ENCODE measurements at places on chromosomes 1 and 21.

GRCh38 chr1:106831511-106831910, 225.0 kb upstream of the PRMT6 start:
- no peak for DNase-seq

- no peak for DNase-seq
These were observed 23.4 kb downstream of the GORAB start for GRCh38 chr1:170555370-170555769.

DNA sequence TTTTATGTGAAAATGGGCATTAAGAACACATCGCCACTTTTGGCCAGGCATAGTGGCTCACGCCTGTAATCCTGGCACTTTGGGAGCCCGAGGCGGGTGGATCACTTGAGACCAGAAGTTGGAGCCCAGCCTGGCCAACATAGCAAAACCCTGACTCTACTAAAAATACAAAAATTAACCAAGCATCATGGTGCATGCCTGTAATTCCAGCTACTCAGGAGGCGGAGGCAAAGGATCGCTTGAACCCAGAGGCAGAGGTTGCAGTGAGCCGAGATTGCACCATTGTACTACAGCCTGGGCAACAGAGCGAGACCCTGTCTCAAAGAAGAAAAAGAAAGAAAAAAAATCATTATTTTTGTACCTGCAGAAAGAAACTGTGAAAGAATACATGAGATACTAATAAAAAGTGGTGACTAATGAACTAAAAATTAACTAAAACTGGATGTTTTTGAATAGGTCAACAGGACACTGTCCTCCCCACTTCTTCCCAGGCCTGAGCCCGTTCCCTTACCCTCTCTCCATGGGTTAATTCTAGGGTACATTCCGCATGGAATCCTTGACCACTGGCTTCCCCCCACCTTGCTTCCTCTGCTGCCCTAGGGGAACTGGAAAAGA, 8.3 kb upstream of the TINAGL1 start:
- DNase-seq: no peak

DNA sequence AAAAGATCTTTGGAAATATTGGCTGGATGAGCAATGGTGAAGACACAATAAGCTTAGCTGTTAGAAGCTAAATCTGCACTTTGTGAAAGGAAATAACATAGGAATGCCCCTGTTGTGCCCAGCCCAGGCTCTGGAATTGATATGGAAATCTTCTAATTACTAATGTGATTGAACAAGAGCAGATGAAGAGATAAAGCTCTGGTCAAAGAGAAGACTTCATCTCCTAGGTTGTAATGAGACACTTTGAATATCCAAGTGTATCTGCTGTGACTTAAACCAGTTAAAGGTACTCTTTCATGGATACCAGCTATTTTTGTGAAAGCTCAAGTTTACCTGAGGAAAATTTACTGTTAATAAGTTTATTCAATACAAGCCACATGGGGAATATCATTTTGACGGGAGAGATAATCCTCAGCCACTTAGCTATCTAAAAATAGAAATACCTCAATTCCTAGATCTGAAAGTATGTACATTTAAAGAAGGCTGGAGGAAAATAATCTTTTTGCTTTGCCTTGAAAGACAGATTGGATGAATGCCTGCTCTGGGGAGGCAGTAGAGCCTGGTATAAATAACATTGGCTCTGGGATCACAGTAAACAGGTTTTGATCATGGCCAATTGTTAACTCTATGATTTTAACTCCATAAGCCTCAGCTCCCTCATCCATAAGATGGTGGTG, 494.0 kb upstream of the B3GALT2 start:
- no peak for DNase-seq

DNA sequence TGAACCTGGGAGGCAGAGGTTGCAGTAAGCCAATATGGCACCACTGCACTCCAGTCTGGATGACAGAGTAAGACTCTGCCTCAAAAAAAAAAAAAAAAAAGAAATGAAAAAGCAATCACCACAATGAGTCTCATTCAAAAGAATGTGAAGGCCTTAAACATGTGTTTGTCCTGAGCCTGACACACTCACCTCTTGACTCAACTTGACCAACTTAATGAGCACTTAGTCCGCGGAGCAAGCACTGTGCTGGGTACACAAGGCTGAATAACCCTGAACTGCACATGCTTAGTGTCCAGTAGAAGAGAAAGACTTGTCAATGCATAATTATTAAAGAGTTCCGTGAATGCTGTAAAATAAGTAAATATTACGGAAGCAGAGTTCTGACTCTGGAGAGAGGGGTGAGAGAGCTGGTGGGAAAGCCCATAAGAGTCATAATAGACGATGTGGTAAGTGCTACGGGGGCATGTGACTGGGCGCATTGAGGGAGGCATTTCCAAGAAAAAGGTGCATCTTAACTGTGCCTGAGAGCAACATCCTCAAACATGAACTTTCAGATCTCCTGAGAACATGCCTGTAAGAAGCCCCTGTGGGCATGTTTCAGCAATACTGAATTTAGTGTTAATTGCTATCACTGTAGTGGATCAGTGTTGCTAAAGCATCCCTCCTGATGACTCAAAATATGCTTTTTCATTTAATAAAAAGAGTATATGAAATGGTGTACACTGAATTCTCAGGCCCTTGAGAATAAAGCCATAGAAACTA, 27.2 kb downstream of the MCOLN2 start:
- DNase-seq: no peak

GRCh38 chr1:26799479-26800142, 11.9 kb downstream of the PIGV start:
- DNase-seq: no peak

DNA sequence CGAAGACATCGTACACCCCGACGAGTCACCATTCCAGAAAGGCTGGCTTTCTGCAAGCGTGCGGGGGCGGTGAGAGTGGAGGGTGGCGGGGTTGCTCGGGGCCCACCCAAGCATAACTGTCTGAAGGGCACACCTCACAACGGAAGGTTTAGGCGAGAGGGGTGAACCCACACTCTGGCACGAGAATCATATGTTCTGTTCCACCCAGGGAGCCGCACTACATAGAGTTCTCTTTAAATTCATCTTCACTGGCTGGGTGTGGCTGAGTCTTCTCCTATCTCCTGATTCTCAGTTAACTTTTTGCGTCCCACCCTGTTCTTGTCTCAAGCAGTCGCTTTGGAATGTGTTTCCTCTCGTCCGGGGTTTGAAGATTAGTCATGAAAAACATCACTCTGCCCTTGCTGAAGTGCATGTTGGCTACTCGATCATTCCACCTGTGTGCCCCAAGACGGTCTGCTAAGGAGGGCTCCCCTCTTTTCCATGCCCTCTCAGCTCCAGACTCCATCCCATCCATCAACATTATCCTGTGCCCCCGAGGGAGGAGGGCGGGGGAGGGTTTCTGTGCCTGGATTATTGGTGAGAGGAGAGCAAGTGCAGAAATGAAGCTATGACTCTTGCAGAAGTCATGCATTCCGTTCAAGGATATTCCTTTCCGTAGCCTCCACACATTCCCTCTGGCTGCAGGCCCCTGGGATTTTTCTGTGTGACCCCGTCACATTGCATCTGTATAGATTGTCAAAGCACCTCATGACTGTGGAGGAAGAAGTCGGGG, 53.5 kb upstream of the CD34 start:
- no peak for DNase-seq

DNA sequence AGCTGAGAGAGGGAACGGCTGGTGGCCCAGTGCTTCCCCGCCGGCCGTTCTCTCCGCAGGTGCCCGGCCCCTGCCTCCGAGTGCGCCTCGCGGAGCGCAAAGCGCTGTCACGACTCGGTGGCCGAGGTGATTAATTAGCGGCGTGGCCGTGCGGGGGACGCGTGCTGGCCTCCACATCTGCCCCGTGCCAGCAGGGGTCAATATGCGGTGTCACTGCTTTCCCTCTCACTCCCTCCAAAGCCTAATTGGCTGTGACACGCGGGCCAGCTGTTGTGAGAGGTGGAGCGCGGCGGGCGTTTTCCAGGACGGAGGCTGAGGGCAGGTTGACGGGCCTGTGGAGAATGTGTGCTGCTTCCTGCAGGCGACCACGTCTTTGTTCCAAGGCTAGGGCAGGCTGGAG, 239.0 kb downstream of the LMX1A start:
- DNase-seq: no peak

- no peak for DNase-seq
These were observed 597.1 kb upstream of the USP24 start for GRCh38 chr1:55812281-55812680.

- DNase-seq: no peak
These were observed 14.0 kb downstream of the H6PD start for GRCh38 chr1:9248341-9249262.

GRCh38 chr1:155989242-155990004, 11.1 kb upstream of the ARHGEF2 start:
- DNase-seq: no peak

DNA sequence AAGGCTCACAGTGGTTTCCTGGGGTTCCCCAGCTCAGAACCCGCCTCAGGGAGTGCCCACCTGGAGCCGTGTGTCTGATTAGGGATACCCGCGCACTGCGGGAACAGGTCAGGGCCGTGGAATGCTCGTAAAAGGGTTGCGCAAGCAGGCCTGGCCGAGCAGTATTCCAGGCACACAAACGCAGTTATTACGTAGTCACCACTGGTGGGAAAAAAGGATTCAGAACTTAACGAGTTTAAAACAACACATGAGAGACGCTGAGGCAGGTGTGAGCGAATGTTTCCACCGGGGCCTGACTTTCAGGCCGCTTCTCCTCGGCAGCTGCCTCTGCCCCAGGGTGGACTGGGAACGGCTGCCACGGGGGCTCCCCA, 18.2 kb downstream of the PLCH2 start:
- DNase-seq: no peak

- no peak for DNase-seq
These were observed 624 bp downstream of the ARHGAP29 start for GRCh38 chr1:94236630-94237290.

- no peak for DNase-seq
These were observed 4.6 kb upstream of the RAB4A start for GRCh38 chr1:229266274-229266673.

DNA sequence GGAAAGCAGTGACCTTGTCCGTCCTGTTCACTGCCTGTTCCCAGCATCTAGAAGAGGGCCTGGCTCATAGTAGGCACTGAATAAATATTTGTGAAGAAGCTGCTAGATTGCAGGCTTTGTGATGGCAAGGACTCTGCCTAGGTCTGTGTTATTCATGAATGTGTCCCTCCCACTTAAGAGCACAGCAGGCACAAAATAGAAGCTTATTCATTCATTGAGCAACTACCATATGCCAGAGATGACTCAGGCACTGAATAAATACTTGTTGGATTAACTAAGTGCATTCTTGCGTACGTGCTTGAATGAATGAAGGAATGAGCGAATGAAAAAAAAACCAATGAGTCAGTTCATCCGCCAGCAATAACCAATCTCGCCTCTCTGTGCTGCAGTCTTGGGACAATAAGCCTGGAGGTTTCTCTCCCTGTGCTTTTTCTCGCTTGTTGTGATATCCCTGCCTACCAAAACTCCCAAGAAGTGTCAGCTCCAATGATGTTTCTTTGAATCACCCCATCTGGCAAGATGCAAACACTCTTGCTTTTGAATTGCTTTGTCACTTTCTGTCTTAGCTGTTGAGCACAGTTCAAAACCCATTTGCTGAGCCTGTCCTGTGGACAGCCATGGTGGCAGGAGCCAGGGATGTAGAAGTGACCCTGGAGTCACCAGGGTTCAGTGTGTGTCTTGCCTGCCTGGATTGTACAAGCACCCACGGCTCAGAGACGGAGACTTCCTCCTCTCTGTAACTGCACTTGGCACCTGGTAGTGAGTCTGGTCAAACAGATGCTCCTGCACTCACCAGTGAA, 143.9 kb downstream of the KAZN start:
- DNase-seq: no peak

GRCh38 chr1:11790880-11791715, 14.7 kb downstream of the MTHFR start:
- DNase-seq: no peak

GRCh38 chr1:204826970-204827369, 43.7 kb upstream of the NFASC start:
- no peak for DNase-seq

DNA sequence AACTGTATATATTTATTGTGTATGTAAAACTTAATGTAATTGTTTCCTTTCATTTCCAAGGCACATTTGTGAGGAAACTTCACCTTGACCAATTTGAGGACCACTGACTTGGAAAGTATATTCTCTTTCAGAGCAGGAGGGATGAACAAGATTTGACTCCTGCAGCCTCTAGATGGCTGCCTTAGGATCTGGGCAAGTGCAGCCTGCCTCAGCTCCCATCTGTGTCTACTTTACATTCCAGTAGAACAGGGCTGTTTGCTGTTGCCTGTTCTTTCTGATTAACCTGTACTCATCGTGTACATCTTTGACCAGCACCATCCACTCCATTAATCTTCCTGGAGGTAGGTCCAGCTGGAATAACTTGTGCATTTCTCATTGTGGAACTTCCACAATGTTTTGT, 312.8 kb downstream of the HLX start:
- DNase-seq: no peak

- DNase-seq: no peak
These were observed 63.5 kb upstream of the DMRTB1 start for GRCh38 chr1:53395671-53396215.

- no peak for DNase-seq
These were observed 32.1 kb downstream of the SLC37A1 start for GRCh38 chr21:42545745-42546144.

DNA sequence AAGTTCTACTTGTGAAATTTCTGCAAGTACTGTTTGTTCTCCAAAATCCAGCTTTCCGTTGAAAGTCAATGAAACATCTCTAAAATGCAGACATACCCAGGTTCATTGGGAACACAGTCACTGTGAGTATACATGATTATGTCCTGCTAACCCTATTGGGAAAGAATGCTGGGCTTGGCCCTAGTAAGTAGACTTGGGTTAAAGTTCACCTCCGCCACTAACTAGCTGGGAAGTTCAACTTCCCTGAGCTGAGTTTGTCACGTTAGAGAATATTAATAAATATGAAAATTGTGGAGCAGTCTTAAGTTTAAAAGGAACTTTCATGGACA, 10.5 kb upstream of the PGD start:
- DNase-seq: no peak
